Foreskin keratinocyte (primary cell): ENCODE measurements at places on chromosomes 3 and 15.
A peak's percentile ranks its signal among the peaks of the same experiment; 100 is the strongest.

DNA sequence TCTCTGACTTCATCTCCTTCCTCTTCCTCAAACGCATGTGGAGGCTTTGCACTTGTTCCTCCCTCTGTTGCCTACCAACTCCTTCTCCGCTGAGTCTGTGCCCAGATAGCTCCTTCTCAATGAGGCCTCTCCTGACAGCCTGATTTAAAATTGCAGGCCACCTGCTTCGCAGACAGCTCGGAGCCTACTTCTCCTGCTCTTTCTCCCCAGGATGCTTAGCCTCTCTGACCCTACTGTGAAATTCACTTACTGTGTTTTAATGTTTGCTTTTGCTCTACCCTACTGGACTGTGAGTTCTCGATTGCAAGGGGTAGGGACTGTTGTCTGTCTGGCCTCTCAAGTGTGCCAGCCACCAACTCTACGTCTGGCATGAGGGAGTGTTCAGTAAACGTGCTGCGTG, 83.4 kb downstream of the EEFSEC start:
- DNase-seq: no peak

DNA sequence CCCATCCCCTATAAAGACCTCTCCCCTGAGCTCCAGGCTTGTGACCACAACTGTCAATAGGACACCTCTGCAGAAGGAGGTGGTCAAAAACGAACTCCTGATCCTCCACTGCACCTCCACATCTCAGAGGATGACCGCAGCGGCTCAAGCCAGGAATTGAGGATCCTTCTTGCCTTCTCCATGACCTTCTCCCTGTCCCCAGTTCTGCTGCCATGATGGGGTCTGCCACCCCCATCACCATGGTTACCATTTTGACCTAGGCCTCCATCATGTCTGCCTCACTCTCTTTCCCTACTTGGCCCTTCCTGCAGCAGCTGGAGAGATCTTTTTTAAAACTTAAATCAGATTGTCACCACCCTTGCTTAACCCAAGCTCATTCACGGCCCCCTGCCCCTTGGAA, 81.3 kb upstream of the LINGO1 start:
- no peak for DNase-seq

DNA sequence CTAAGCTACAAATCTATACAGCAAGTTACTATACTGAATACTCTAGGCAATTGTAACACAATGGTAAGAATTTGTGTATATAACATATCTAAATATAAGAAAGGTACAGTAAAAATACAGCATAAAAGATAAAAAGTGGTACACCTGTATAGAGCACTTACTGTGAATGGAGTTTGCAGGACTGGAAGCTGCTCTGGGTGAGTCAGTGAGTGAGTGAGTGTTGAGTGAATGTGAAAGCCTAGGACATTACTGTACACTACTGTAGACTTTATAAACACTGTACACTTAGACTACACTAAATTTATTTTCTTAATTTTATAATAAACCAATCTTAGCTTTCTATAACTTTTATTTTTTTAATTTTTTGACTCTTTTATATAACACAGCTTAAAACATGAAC, 123.1 kb downstream of the ZMAT3 start:
- DNase-seq: peak; percentile 51

GRCh38 chr3:93989241-93989640, 9.3 kb downstream of the ARL13B start:
- no peak for DNase-seq

GRCh38 chr3:157477441-157477840, 25.8 kb downstream of the VEPH1 start:
- no peak for DNase-seq

GRCh38 chr3:43198791-43199644, 87.3 kb upstream of the SNRK start:
- DNase-seq: no peak

GRCh38 chr3:49421890-49422378, 339 bp downstream of the AMT start:
- no peak for DNase-seq

DNA sequence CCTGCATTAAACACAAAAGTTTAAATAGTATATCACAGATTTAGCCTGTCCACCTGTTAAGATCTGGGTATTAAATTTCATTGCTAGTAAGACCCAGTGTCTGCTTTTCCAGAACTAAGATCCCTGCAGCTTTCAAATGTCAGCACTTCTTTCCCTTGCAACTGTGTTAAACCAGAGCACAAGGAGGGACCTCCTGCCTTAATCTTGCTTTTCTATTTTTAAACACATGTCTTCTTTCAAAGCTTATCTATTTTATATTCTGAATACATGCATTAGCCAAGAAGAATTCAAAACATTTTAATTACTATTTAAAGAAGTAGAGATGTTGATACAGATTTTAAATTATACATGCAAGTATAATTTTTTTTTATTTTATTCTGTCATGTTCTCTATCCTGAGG, 315.1 kb downstream of the ARPP21 start:
- no peak for DNase-seq

DNA sequence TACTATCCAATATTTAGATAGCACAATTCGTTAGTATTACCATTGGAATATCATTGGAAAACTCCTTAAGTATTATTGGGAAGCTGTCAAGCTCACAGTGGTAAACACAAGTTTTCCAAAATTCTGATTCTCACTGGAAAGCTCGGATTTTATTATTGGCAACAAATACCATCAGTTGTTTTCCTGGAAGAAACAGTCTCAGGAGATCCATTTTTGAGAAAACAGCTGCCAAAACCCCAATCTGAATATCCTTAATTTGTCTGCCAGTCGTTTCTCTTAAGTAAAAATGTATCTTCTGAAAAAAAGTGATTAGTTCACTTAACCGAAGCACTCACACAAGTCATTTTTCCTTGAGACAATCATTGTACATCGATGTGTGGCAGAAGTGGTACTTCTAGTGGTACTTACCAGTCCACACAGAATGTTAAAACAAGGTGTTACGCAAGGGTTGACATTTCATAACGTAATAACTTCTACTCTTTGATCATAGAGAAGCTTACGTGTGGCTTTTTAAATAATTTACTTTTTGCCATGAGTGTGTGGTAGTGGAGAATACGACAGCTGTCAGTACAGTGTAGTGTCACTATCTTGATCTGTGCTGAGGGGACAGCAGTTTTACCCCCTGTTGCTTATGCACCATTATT, 74.9 kb downstream of the FAM43A start:
- DNase-seq: no peak

- peak; percentile 87 for DNase-seq
Measured at GRCh38 chr3:119637679-119638477, 22.5 kb downstream of the POPDC2 start.

GRCh38 chr3:78726545-78726944, 1041.3 kb downstream of the ROBO1 start:
- DNase-seq: no peak

DNA sequence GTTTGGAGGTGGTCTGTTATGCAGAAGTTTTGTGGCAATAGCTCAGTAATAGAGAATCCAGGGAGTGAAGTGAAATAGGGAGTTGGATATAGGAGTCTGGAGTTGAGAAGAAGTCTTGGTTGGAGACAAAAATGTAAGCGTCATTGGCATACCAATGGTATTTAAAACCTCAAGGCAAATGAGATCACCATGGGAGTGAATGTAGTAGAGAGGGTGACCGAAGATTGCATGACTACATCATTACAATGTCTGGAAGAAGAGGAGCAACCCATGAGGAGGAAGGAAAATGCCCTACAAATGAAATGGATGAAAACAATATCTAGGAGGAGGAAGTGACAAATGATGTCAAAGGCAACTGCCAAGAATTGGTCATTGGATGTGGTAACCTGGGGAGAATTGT, 54.4 kb downstream of the CNTN4 start:
- peak; percentile 78 for DNase-seq

GRCh38 chr3:194606941-194607340, 26.3 kb downstream of the TMEM44 start:
- DNase-seq: no peak

GRCh38 chr3:104879919-104880318, 486.8 kb upstream of the ALCAM start:
- no peak for DNase-seq

DNA sequence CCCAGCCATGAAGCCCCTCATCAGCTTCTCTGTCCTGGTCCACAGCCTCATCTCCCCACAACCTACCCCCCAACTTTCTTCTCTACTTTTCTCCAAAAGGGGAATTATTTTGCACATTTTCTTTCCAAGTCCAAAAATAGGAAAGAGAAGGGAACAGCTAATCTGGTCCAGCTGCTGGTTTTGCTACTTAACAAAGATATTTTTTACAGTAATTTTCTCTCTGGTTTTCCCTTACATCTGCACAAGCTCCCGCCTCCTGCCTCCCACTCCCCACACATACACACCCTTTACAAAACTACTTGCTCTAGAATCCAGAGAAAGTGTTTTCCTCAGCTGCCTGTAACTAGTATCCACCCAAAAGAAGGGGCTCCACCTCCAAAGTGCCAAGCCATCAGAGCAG, 177.2 kb downstream of the POLR2M start:
- DNase-seq: no peak
